ENCODE measurements at places on chromosomes 2 and 18.

DNA sequence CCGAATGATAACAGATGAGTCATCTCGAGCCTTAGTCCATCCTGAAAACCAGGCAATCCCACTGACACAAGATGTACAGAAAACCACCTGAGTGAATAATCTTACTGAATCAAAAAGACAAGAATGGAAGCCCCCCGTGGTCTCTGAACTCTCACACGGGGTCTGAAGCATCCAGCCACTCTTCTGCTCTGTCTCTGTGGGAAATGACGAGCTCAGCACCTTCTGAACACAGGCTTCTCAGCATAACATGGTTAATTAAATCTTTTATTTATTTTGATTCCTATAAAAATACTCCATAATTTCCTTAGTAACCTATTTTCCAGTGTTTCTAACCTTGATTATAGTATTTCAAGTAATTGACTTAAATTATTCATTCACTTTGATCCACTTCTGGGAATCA lies 203.7 kb downstream of the TMEM163 start:
- no peak for DNase-seq

DNA sequence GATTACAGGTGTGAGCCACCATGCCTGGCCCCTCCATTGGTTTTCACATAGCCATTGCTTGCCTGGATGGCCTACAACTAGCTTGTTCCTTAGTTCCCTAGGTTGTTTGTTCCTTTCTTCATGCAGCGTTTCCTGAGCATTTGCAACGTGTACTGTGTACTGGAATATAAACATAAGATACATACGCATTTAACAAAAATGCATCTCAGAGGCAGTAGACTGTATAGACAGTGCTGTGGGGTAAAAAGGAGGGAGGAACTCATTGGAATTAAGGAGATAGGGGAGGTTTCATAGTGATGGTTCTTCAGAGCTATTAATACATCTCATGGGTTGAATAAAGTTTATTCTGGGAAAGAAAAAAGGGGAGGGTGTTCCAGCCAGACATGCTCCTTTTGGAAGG lies 260.5 kb upstream of the RASGRP3 start:
- no peak for DNase-seq

GRCh38 chr2:107336526-107336925 lies 450.6 kb upstream of the ST6GAL2 start:
- DNase-seq = no peak

DNA sequence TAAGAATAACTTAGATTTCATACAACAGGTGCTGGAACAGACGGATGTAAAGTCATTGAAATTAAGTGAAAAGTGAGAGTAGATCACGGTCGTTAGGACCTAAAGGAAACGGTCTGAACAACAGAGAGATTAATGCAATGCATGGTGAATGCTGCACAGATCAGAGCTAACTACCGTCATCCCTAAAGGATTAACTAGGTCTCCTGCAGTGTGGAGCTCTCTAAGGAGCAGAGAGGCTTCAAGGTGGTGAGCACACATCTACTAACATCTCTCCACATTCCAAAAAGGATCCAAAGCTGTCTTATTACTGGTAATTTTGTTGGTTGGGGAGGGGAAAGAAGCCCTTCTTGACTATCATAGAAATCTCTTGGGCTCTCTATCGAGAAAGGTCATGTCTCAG lies 75.3 kb downstream of the CABYR start:
- DNase-seq = no peak

- DNase-seq = no peak
Measured at GRCh38 chr2:149080971-149081370, 42.5 kb downstream of the LYPD6B start.

DNA sequence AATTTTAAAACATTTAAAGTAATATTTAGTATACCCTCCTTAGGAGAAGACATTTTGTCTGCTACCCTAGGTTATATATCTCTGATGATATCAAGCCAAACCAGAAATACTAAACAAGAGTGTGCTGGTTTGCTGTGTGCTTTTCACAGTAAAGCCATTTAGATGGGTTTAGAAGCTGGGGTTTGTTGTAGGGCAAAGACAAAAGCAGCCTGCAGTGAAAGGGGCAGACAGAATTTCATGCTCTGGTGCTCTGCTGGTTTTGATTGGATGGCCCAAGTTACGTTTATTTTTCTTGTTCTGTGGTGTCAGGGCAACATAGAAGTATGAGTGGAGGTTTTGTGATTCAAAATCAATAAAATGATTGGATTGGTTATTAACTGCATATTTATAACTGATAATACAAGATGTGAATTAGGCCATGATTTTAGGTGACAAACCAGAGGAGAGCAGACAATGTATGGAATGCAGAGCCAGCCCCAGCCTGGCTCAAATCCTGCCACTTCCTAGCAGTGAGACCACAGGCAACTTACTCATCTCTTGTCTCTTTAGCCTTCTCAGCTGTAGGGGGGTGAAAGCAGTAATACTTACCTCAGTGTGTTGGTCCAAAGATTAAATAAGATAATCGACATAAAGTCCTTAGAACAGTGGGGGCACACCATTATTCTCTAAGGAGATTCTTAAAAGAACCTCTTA lies 30.9 kb upstream of the IER3IP1 start:
- DNase-seq = no peak

GRCh38 chr2:144630459-144631215 lies 110.7 kb upstream of the ZEB2 start:
- no peak for DNase-seq

GRCh38 chr2:124883595-124883994 lies 858.5 kb downstream of the CNTNAP5 start:
- no peak for DNase-seq

DNA sequence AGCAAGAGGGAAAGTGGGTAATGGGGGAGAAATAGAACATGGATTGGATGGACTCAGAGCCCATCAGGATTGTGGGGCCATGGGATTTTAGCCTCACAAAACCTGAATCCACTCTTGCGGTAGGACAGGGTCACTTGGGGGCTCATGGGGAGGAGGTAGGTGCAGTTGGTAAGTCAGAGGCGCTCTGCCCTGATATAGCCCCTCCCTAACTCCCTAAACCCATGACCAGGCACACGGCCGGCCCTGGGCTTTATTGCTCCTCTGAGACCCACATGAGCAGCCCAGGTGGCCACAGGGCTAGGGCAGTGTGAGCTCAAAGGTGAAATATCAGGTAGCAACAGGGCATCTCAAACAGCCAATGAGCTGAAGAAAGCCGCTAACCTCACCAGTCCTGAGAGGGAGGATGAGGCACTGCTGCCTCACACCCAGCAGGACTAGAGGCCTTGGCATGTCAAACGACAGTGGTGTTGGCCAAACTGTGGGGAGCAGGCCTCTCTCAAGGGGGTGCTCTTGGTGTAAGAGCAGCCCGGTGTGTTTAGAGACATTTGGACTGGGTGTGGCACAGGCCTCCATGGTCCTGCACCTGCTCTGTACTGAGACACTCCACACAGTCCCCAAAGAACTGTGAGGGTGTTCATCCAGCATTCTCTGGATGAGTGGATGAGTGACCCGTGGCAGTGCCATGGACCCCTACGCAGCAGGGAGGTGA lies 90.8 kb upstream of the HS6ST1 start:
- DNase-seq = no peak

Measured in OCI-LY7 (cell line).